Tibial artery (tissue), 4 donors: ENCODE measurements at places on chromosomes 1 and 21.

GRCh38 chr1:7420098-7420445 is 351.0 kb upstream of the VAMP3 start:
- no peaks in the 10 kb centered on the region for H3K4me1 ChIP-seq
- no peaks in the 10 kb centered on the region for H3K36me3 ChIP-seq
- H3K4me3 ChIP-seq, result no peak overlapping the region
- H3K27ac ChIP-seq, result no peak overlapping the region
- peak; percentile 44 for DNase-seq

GRCh38 chr1:197199923-197200271 is 53.4 kb upstream of the ASPM start:
- H3K27me3 ChIP-seq, result no peaks in the 10 kb centered on the region
- peak overlapping the region; percentile 91 for H3K27ac ChIP-seq
- peak overlapping the region; percentile 69 for H3K4me3 ChIP-seq

GRCh38 chr1:229452956-229453801 is 19.3 kb upstream of the ACTA1 start:
- H3K27ac ChIP-seq, result no peak overlapping the region
- H3K4me1 ChIP-seq, result no peaks in the 10 kb centered on the region
- H3K27me3 ChIP-seq, result no peaks in the 10 kb centered on the region
- no peak for DNase-seq

DNA sequence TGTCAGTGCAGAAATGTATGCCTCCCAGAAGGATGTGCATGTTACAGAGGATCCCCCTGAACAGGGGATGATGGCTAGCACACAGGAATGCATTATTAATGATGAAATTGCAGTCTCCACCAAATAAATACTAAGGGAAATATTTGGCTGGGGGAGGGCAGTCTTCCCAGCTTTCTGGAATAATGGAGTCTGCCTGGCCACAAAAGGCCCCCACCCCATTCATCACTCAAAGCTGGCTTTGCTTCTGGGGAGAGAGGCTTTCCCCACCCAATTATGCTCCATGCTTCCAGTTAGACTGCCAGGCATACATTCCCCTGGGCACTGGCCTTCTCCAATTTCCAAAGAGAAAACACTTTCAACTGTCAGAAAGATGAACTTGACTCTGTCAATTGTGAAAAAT is 302.7 kb downstream of the SIPA1L2 start:
- no peaks in the 10 kb centered on the region for H3K27me3 ChIP-seq
- no peaks in the 10 kb centered on the region for H3K36me3 ChIP-seq
- H3K4me1 ChIP-seq, result no peaks in the 10 kb centered on the region
- H3K4me3 ChIP-seq, result no peak overlapping the region

GRCh38 chr1:112544011-112544688 is 35.4 kb downstream of the WNT2B start:
- peaks cover 5% of the 10 kb centered on the region for H3K4me1 ChIP-seq
- peak overlapping the region; percentile 48 for H3K27ac ChIP-seq
- DNase-seq, result no peak
- no peak overlapping the region for H3K4me3 ChIP-seq

DNA sequence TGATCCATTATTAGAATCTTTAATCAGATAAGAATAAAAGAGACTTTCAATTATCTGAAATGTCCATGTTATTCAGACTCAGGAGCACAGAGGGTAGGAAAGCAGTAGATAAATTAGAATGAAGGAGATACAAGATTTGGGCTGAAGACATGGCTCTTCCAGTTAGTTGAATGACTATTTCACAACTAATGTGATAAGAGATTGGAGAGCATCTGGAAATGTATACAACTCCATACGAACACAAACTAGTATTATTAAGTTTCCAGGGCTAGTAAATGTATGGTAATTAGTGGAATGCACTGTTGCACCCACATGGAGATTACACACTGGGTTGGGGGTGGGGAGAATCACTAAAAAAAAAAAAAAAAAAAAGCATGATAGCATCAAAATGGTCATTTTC is 618.0 kb downstream of the KIF26B start:
- DNase-seq, result no peak
- no peaks in the 10 kb centered on the region for H3K36me3 ChIP-seq
- H3K27me3 ChIP-seq, result no peaks in the 10 kb centered on the region

- H3K27me3 ChIP-seq, result no peaks in the 10 kb centered on the region
- H3K4me3 ChIP-seq, result no peak overlapping the region
- no peak for DNase-seq
- no peak overlapping the region for H3K27ac ChIP-seq
Observed at GRCh38 chr1:206608108-206608698, 4.1 kb downstream of the EIF2D start.

DNA sequence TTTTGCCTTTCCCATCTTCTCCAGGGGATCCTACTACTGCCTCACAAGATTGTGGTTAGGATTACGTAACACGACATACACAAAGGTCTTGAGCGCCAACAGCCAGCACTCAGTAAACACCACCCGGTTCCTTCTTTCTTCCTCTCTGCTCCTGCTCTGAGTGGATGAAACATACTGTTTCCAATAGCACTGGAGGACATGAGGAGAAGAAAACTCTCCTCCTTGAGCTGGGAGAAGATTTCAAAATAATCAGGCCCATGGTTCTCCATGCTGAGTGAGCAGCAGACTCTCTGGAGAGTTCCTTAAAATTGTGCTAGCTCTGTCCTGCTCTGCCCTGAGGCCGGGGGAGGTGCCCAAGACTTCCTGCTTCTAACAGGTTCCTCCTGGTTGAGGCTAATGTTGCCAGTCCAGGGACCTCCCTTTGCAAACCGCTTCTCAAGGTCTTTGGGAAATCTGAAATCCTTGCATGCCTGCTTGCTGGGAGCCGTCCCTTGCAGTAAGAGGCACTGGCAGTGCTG is 29.4 kb upstream of the MX1 start:
- DNase-seq, result no peak
- no peaks in the 10 kb centered on the region for H3K36me3 ChIP-seq
- no peak overlapping the region for H3K4me3 ChIP-seq
- no peaks in the 10 kb centered on the region for H3K27me3 ChIP-seq
- H3K27ac ChIP-seq, result no peak overlapping the region
- no peaks in the 10 kb centered on the region for H3K4me1 ChIP-seq

DNA sequence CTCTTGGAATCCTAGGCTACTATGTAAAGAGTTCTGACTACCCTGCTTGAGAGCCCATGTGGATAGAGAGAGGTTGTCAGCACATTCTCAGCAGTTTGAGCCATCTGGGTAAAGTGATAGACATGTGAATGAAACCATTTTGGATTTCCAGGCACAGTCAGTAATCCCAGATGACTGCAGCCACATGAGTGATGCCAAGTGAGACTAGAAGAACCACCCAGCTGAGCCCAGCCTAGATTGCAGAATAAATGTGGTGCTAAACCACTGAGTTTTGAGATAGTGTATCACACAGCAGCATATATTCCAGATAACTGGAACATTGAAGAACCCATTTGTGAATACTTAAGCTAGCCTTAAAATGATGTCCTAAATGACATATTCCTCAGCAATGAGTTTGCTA is 166.2 kb downstream of the ATP6V1G3 start:
- no peak overlapping the region for H3K27ac ChIP-seq
- H3K36me3 ChIP-seq, result no peaks in the 10 kb centered on the region
- no peaks in the 10 kb centered on the region for H3K27me3 ChIP-seq
- H3K4me3 ChIP-seq, result no peak overlapping the region
- no peaks in the 10 kb centered on the region for H3K4me1 ChIP-seq
- DNase-seq, result no peak

DNA sequence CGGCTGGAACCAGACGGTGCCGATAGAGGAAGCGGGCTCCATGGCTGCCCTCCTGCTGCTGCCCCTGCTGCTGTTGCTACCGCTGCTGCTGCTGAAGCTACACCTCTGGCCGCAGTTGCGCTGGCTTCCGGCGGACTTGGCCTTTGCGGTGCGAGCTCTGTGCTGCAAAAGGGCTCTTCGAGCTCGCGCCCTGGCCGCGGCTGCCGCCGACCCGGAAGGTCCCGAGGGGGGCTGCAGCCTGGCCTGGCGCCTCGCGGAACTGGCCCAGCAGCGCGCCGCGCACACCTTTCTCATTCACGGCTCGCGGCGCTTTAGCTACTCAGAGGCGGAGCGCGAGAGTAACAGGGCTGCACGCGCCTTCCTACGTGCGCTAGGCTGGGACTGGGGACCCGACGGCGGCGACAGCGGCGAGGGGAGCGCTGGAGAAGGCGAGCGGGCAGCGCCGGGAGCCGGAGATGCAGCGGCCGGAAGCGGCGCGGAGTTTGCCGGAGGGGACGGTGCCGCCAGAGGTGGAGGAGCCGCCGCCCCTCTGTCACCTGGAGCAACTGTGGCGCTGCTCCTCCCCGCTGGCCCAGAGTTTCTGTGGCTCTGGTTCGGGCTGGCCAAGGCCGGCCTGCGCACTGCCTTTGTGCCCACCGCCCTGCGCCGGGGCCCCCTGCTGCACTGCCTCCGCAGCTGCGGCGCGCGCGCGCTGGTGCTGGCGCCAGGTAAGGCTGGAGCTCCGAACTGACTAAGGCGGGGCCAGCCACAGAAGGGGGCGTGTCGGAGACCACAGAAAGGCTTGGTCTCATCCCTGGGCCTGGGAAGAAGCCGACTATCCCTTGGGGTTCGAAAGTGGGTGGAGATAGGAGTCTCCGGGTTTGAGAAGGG is 486 bp downstream of the SLC27A3 start:
- peak; percentile 84 for DNase-seq
- peak overlapping the region; percentile 91 for H3K27ac ChIP-seq
- peaks cover 26% of the 10 kb centered on the region for H3K36me3 ChIP-seq
- H3K27me3 ChIP-seq, result no peaks in the 10 kb centered on the region
- peak overlapping the region; percentile 76 for H3K4me3 ChIP-seq
- no peaks in the 10 kb centered on the region for H3K4me1 ChIP-seq

- no peaks in the 10 kb centered on the region for H3K4me1 ChIP-seq
- H3K4me3 ChIP-seq, result no peak overlapping the region
Observed at GRCh38 chr21:33162436-33162951, 67.2 kb upstream of the IFNAR2 start.

GRCh38 chr1:118618618-118619340 is 369.4 kb downstream of the TBX15 start:
- no peaks in the 10 kb centered on the region for H3K36me3 ChIP-seq
- no peaks in the 10 kb centered on the region for H3K27me3 ChIP-seq
- H3K27ac ChIP-seq, result no peak overlapping the region
- no peak for DNase-seq
- H3K4me1 ChIP-seq, result no peaks in the 10 kb centered on the region

DNA sequence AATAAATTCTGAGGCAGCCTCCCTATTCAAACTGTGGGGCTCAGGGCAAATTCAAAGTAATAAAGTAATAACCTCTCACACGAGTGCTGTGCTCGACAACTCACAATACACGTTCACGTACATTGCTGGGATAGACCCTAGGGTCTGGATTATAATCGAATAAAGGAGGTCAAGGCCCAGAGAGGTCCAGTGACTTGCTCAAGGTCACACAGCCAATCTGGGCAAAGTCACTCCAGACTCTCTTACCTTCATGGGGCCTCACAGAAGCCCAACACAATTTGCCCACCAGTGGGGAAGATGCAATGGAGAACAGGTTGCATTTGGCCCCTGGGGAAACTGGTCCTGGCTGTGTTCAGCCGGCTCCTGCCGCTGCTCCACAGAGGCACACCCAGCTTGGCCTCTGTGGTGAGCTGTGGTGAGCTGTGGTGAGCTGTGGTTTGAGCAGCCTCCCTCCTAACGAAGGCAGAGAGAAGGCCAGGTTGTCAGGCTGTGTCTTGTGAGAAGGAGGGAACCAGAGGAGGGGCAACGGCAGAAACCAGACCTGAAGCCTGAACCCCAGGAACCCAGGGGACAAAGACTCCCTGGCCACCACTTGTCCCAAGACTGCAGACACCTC is 35.1 kb downstream of the NUAK2 start:
- H3K27ac ChIP-seq, result no peak overlapping the region
- peaks cover 8% of the 10 kb centered on the region for H3K4me1 ChIP-seq
- no peak overlapping the region for H3K4me3 ChIP-seq
- no peaks in the 10 kb centered on the region for H3K27me3 ChIP-seq

DNA sequence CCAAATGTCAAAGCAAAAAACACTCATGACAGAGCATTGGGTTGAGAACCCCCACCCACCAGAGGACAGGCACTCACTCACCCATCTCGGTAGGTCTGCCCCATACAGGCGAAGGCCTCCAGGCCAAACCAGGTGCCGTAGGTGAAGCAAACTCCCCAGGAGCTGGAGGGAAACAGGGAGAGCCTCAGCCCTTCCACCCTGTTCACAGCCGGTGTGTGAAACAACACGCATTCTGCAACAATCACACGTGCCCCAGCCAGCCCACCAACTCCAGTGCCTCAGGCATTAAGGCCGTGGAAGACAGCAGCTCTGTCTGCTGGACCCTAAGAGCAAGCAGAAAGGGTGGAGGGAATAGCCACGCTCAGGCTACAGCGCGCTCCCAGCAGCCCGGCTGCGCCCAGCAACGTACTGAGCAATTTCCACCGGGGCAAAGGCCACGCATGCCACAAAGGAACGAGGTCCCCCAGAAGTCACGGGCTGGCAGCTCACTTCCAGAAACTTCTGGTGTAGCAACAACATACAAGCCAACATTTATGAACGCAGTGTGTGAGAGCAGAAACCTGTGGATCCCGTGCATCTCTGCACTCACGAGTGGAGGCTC is 11.4 kb upstream of the SPATC1L start:
- peaks cover 89% of the 10 kb centered on the region for H3K36me3 ChIP-seq
- H3K27me3 ChIP-seq, result no peaks in the 10 kb centered on the region
- H3K27ac ChIP-seq, result no peak overlapping the region
- H3K4me1 ChIP-seq, result no peaks in the 10 kb centered on the region
- no peak overlapping the region for H3K4me3 ChIP-seq
- peak; percentile 48 for DNase-seq

DNA sequence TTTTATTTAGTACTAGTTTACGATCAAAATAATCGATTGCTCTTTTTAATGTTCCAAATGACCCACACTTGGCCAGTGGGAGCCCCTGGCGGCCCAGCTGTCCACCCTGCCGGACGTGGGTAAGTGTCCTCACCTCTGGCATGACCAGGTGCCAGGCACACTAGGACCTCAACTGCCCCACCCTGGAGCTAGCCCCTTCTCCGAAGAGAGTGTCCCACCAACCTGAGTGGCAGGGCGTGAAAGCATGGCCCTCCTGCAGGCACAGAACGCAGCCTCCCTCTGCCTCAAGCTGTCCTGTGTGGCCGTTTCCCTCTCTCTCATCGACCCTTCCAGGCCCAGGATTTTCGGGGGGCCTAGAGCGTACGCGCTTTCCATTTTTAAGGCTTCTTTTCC is 32.9 kb upstream of the AGPAT3 start:
- H3K4me1 ChIP-seq, result no peaks in the 10 kb centered on the region
- no peak overlapping the region for H3K27ac ChIP-seq
- no peak for DNase-seq
- H3K4me3 ChIP-seq, result no peak overlapping the region
- no peaks in the 10 kb centered on the region for H3K36me3 ChIP-seq
- peaks cover 58% of the 10 kb centered on the region for H3K27me3 ChIP-seq

- no peak overlapping the region for H3K27ac ChIP-seq
- peaks cover 23% of the 10 kb centered on the region for H3K4me1 ChIP-seq
- no peaks in the 10 kb centered on the region for H3K27me3 ChIP-seq
- no peaks in the 10 kb centered on the region for H3K36me3 ChIP-seq
- H3K4me3 ChIP-seq, result peak overlapping the region; percentile 53
Observed at GRCh38 chr1:6489799-6490180, 1.7 kb downstream of the PLEKHG5 start.

GRCh38 chr1:149979972-149980540 is 30.5 kb downstream of the OTUD7B start:
- H3K4me1 ChIP-seq, result peaks cover 7% of the 10 kb centered on the region
- H3K36me3 ChIP-seq, result peaks cover 19% of the 10 kb centered on the region
- no peak overlapping the region for H3K4me3 ChIP-seq
- H3K27ac ChIP-seq, result no peak overlapping the region
- H3K27me3 ChIP-seq, result no peaks in the 10 kb centered on the region
